Stimulated activated CD8-positive, alpha-beta memory T cell treated with anti-CD3 and anti-CD28 coated beads, Interleukin-4, amount 100 ng/mL, for 24 hours (primary cell): ENCODE measurements at places on chromosomes 1 and 21.

GRCh38 chr1:87805666-87806378 is 477.1 kb downstream of the LMO4 start:
- DNase-seq, result no peak

- DNase-seq, result no peak
These were observed 69.8 kb downstream of the PBX1 start for GRCh38 chr1:164628772-164629171.

GRCh38 chr1:205948039-205948438 is 4.8 kb upstream of the SLC26A9 start:
- no peak for DNase-seq

DNA sequence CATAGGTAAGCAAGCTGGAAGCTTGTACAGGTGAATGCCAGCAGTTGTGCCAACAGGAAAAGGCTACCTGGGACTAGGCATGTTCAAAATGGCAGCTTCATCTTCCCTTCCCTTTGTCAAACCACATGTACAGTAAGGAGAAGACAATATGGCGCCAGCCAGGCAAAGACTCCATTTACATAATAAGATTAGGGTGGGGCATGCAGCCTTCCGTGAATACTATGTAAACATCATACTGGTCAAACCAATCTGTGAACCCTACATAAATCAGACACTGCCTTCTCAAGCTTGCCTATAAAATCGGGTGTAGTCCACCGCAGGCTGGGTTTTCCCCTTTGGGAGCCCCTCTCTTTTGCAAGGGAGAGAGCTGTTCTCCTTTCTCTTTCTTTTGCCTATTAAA is 24.6 kb downstream of the ATF3 start:
- DNase-seq, result no peak

DNA sequence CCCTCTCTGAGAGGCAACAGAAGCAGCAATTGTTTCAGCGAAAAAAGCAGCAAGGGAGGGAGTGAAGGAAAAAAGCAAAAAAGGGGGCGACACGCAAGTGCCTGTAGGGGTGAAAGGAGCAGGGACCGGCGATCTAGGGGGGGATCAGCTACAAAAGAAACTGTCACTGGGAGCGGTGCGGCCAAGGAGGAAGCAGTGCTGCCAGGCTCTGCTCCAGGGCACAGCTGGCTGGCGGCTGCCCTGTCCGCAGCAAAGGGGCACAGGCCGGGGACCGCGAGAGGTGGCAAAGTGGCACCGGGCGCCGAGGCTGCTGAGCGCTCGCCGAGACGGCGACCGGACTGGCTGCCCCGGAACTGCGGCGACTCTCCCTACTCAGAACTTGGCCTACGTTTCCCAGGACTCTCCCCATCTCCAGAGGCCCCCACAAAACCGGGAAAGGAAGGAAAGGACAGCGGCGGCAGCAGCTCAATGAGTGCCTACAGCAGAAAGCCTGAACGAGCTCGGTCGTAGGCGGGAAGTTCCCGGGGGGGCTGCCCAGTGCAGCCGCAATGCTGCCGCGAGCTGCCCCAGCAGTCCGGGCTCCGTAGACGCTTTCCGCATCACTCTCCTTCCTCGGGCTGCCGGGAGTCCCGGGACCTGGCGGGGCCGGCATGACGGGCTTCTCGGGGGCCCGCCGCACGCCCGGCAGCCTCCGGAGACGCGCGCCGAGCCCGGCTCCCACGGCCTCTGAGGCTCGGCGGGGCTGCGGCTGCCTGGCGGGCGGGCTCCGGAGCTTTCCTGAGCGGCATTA is 1.0 kb upstream of the CDKN2C start:
- DNase-seq, result no peak

DNA sequence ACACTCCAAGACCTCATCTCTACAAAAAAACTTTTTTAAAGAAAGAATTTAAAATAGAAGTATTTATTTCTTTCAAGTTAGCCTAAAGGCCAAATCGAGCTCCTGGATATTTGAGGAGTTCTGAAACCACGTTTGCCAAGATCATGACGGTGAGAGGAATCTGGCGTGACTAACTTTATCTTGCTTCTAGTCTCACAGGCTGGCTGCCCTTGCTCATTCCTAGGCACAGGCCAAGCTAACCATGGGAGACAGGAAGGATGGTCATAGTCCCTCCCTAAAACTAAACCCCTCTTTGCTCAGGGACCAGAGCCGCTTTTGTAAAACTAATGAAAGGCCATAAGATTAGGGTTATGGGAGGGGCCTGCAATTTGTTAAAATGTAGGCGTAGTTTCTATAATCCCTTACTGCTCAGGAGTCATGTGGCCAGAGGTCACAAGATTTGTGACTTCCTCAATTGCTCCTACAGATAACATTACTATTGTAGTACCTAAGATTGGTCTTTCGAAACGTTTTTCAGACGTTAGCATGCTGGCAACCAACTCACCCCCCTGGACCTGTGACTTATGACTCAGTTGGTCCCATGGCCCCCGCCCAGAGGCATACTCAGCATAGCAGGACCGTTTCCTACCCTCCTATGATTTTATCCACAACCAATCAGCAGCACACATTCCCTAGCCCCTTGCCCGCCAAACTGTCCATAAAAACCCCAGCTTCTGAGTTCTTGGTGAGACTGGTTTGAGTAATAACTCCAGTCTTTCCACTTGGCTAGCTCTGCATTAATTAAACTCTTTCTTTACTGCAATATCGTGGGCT is 425.0 kb downstream of the SMYD3 start:
- no peak for DNase-seq

GRCh38 chr1:7553042-7553690 is 217.9 kb upstream of the VAMP3 start:
- DNase-seq, result no peak

DNA sequence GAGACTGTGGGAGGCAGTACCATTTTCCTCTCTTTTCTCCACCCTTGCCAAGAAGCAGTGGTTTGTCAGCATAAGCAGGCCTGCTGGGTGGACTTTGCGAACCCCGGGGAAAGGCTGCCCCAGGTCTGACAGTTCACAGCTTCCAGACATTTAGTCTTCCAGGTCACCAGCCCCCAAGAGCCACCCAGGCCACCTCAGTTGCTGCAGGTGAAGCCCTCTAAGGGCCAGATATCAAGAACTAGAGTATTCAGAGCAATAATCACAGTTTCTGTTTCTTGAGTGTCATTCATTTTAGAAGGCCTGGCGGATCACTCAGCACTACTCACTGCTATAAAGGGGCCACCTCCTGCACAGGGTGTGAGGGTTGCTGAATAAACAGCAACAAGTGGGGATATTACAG is 9.5 kb upstream of the ADORA3 start:
- DNase-seq, result no peak

DNA sequence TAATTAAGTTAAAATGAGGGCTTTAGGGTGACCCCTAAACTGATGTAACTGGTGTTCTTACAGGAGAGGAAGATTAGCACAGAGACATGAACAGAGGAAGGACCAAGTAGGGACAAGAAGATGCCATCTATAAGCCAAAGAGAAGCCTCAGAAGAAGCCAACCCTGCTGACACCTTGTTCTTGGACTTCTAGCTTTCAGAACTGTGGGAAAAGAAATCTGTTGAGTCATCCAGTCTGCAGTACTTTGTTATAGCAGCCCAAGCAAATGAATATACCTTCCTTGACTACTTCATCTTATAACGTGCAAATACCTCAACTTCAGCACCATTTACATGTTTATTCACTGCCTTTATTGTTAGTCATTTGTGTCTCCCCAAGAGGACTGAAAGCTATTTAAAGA is 3.4 kb downstream of the ZBTB21 start:
- DNase-seq, result no peak

- DNase-seq, result no peak
These were observed 1.6 kb downstream of the KRTAP10-2 start for GRCh38 chr21:44549525-44550211.

GRCh38 chr1:84834419-84835064 is 58.5 kb downstream of the LPAR3 start:
- no peak for DNase-seq
